Tibial artery (tissue), 4 donors: ENCODE measurements at places on chromosomes 7 and 10.

DNA sequence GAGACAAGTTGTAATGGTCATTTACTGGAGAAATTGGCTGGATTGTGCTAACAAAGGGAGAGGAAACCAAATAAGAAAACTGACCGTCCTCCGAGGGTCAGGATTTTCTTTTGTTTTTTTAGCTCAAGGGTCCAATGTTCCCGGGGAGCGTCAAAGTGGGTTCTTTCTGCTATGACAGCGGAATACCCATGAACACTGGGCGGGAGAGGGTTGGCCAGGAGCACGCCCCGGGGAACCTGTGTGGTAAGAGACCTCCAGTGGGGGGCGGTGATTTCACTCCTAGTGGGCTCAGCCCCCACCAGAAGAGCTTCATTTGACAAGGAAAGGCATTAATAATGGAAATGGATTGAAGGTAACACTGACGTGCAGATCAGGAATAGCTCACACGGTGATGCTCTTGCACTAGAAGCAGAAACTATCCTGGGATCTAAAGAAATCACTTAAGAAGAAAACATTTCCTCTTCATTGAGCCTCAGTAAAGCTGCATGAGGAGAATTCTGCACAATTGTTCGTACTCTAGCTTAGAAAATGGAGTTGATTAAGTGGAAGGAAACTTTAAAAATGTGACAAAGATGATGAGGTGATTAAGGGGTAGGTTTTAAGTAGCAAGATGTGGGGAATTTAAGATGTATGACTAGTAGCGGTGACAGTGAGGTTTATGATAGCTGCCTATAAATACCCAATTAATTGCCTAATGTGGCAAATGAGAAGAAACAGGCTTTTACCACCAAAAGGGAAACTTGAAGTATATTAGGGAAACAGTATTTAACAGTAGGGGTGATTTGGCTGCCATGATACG lies 627.2 kb downstream of the SUGCT start:
- DNase-seq = no peak

- DNase-seq = peak; percentile 72
These were observed 62.8 kb upstream of the C7orf33 start for GRCh38 chr7:148527717-148528168.

- DNase-seq = no peak
These were observed 72.6 kb downstream of the ITGB8 start for GRCh38 chr7:20403331-20403730.

DNA sequence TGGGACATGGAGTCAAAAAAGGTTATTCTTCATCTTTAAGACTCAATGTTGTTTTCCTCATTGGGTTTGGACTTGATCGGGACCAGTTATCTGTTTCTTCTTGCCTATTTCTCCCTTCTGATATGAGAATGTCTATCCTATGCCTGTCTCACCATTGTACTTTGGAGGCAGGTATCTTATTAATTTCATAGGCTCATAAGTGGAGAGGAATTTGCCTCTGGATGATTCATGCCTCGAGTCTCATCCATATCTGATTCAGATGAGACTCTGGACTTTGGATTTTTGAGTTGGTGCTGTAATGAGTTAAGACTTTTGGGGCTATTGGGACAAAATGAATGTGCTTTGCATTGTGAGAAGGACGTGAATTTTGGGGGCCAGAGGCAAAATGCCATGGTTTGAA lies 36.2 kb upstream of the CCDC7 start:
- no peak for DNase-seq

- no peak for DNase-seq
These were observed 56.8 kb downstream of the AUTS2 start for GRCh38 chr7:69654849-69655707.

- DNase-seq = no peak
These were observed 725.8 kb downstream of the PARD3 start for GRCh38 chr10:34089253-34089652.

- DNase-seq = peak; percentile 7
These were observed 587.5 kb upstream of the MGMT start for GRCh38 chr10:128879441-128880140.

DNA sequence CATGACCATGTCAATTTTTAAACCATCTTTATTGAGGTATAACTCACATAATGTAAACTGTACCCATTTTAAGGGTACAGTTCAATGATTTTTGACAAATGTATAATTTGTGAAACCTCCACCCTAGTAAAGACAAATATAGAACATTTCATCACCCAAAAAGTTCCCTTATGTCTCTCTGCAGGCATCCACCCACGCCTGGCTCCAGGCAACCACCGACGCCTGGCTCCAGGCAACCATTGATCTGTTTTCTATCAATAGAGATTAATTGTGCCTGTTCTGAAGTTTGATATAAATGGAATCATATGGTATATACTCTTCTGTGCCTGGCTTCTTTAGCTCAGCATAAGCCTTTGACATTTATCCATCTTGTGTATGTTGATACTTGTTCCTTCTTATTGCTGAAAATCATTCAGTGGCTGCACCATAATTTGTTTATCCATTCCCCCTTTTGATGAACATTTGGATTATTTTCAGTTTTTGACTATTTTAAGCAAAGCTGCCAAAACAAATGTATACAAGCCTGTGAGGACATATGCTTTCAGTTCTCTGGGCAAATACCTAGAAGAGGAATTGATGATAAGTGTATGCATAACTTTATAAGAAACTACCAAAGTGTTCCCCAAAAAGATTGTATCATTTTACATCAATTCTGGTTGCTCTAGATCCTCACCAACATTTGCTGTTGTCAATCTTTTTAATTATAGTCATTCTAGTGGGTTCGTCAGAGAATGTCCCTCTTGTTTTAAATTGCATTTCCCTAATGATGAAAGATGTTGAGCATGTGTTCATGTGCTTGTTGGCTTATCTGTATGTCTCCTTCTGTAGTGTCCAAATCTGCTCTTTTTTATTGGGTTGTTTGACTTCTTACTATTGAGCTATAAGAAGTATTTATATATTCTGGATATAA lies 55.7 kb upstream of the HECTD2 start:
- DNase-seq = no peak

DNA sequence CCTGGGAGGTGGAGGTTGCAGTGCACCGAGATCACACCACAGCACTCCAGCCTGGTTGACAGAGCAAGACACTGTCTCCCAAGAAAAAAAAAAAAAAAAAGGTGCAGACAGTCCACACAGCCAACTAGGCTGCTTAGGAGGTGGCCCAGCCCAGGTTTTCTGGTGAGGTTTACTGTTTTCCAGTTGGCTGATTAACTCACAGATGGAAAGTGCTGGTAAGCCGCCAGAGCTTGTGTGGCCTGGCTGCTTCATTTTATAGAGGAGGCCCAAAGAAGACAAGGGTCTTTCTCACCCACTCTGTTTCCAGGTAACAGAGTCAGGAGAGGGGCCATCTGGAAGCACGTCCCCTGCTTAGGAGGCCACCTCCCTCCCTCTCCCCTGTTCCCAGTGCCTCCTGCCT lies 6.2 kb downstream of the RHBDD2 start:
- no peak for DNase-seq

GRCh38 chr10:4670737-4671136 lies 155.3 kb upstream of the AKR1E2 start:
- no peak for DNase-seq

GRCh38 chr10:6579904-6580278 lies at the start of gene PRKCQ:
TSS of gene PRKCQ (minus strand) at chr10:6580276. CDS start at chr10:6515135, 65,141 bp downstream.
- DNase-seq = no peak

DNA sequence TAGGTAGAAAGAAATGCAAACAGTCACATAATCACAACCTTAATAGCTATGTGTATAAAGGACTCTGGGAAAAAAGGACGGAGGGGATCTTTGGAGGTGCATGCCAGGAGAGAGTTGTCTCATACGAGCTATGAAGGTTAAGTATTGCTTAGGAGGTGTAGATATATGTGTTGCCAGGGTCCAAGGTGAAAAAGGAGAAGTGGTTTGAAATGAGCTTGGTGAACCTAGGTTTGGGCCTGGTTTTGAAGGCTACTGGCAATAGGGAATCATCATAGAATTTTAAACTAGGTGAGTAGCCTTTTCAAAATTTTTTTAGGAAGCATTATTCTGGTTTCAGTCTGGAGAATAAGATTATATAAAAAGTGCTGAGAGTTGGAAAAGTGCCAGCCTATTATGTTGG lies 336.8 kb downstream of the AUTS2 start:
- no peak for DNase-seq

- no peak for DNase-seq
These were observed 421.1 kb downstream of the GLRX3 start for GRCh38 chr10:130557181-130557845.

DNA sequence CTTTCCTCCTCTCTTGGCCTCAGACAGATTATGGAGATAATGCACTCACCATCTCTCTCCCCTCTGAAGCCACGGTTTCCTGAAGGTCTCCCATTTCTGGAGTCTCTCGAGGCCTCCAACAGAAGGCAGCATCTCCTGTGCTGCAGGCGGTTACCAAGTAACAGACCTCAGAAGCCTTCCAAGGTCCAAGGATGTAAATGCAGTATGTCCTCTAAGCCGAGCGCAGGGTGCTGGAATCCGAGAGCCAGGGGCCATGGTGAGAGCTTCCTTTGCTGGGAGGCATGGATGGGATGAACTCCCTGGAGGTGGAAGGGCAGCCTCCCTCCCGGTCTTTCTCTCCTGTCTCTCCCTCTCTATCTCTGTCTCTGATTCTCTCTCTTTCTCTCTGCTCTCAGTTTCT lies 79.8 kb downstream of the ADARB2 start:
- DNase-seq = no peak

- no peak for DNase-seq
These were observed 32.5 kb upstream of the ADAM12 start for GRCh38 chr10:126420567-126421300.

GRCh38 chr10:129531195-129531968 lies 64.3 kb downstream of the MGMT start:
- DNase-seq = no peak

DNA sequence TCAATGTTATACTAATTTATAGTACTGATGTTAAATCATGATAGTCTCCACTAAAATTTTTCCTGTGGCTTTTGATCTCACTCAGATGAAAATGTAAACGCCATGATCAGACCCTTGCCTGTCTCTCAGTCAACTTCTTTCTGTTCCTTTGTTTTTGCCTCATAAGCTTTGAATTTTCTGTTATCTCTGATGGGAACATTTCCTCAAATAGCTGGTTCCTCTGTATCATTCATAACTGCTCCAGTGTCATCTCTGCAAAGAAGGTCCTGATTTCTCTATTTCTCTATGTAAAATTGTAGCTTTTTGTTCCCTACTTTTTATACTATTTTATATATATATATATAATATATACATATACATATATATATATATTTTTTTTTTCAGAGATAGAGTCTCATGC lies 67.5 kb downstream of the GPR141 start:
- no peak for DNase-seq

DNA sequence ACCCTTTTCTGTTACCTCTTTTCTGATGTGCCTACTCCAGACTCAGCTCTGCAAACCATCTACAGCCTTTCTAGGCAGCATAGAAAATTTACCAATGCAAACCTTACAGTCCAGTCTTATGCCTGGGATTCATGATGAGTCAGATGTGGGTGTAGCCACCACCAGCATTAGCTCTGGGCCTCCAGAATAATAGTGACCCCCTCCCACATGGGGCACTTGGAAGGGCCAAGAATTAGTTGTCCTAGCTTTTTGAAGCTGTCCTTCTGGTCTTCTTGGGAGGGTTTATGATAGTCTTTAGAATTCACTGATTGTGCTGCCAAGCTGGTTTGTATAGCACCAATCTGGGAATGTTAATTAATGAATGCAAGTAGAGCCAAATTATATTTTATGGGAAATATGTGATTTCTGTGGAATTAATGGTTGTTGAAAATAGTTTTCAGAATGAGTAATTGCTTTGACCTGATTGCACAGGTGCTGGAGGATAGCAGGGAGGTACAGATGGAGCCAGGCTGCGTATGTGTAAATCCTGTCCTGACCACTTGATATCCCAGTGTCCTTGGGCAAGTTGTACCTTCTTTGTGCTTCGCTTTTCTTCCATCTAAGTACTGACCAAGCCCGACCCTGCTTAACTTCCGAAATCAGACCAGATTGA lies 94.8 kb downstream of the CPED1 start:
- no peak for DNase-seq

DNA sequence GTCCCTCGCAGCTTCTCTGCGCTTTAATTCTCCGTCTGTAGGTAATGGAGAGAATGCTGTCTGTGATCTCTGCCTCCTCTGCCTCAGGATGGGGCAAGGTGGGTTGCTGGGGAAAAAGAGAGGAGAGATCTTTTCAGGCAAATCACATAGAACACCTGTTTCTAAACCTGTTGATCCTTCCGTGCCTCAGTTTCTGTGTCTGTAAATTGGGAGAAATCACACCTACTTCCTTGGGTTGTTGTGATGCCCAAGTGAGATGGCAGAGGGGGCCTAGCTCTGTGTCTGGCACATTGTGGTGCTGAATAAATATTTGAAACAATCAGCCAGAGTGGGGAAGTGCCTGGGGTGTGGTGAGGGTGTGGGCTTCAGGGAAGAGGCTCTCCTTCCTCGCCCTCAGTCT lies 28.8 kb downstream of the KAZALD1 start:
- DNase-seq = no peak

DNA sequence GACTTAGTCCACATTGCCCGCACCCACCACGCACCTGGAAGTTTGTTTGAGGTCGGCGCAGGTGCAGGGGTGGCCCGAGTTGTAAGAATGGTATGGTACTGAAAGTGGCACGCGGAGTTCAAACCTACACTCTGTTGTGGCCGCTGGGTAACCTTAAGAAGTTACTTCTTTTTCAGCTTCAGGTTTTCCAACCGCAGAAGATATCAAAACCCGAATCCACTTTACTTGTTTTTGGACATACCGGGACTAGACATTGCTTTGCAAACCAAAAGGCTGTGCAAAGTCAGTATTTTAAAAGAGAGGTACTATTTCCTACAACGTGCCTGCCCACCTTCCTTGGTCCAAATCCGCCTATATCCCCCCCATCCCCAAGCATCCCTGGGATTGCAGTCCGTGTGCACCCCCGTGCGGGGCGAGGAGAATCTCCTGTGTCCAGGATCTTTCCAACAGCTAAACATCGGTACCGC lies 1.0 kb downstream of the IGFBP3 start:
- no peak for DNase-seq

- no peak for DNase-seq
These were observed 25.2 kb downstream of the SFTPD start for GRCh38 chr10:79923669-79924068.

DNA sequence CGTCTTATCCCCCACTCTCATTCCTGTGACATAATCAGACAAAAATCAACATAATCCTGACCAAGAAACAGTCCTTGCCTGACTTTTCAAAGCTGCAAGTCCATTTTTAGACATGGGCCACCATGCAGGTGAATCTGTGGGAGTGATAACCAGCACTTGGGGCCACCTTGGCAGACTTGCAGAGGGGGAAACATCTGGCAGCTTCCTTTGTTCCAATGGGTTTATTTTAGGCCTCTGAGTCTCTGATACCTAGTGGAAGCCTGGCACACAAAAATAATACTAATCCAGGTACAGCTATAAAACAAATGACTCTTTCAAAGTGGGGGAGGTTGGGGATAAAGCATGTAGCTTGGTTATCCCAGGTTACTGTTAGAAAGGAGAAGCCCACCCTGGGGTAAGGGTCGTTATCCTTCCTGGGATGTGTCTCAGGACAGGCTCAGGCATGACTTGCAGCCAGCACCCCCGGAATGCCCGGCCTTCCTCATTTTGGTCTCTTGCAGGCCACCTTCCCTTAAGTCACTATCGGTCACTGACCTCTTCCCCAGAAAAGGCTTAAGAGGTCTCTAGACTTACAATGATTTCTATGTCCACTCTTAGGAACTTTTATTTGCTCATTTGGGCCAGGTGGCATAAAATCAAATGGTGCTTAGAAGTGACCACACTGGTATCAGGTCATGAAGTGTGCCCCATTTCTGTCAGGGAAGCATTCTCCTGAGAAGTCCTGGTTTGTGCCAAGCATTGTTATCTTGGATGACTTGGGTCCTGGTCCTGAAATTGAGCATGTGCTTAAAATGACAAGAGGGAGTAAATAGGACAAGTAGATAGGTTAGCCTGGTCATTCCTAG lies 37.6 kb downstream of the EEPD1 start:
- peak; percentile 46 for DNase-seq

GRCh38 chr7:70595755-70596597 lies 536.0 kb upstream of the GALNT17 start:
- no peak for DNase-seq
